ENCODE measurements at places on chromosomes 5 and 9.
A peak's percentile ranks its signal among the peaks of the same experiment; 100 is the strongest.

- peak; percentile 68 for DNase-seq
These were observed 36.0 kb downstream of the SARDH start for GRCh38 chr9:133701981-133702797.

DNA sequence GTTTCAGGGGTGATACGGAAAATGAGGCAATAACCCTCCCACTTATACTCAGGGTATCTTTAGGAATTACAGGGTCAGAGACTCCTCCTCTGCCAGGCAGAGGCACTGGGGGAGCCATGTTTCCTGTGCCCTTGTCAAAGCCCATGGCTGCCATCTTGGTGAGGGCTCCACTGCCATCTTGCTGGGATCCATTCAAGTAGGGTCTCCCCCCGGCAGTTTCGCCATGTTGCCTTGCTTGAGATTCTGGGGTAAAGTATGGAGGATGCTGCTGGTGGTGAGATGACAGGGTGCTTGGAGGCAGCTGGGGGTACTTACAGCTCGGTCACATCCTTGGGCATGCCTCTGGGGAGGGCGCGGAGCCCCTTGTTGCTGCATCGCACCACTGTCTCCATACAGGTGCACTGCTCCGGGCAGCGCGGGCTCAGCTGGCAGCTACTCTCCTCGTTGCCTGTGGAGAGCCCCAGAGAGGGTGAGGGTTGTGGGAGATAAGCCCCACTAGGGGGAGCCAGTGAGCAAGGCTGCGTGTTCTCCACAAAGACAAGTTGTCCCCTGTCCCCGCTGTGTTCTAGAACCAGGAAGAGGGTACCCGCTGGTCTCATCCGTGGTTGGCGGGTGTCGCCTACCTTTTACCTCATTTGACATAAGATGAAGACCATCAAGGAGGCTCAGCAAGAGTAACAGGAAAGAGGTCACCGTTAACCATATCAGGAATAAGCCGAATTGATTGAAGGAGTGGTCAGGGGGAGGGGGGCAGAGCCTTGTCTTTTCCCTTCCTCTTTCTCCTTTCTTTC lies 169.0 kb upstream of the PANK3 start:
- no peak for DNase-seq

DNA sequence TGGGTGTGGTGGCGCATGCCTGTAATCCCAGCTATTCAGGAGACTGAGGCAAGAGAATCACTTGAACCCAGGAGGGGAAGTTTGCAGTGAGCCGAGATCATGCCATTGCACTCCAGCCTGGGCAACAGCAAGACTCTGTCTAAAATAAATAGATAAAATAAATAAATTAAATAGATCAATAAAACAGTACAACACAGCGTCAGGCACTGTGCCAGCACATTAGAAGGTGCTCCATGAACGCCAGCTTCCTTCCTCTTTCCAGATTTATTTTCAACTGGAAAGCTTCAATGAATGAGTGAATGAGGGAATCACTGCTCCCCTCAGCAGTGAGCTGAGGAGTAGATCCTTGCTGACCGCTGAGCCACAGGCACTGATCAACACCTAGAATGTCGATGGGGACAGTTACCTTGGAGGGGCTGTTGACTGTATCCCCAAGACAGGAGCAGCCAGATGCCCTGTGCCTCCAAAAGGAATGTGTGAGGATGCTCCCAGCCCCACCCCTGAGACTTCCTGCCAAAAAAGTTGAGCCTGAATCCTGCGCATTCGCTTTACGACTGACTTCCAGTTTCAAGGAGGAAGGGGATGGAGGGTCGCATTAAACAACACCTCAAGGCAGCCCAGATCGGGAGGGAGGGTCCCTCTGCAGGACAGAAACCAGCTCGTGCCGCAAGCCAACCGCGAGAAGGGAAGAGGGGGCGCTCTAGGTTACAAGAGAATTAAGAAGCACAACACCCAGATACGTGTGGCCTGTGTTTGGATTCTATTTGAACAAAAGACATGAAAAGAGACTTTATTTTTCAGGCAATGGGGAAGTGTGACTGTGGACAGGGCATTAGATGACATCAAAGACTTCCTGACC lies 54.0 kb upstream of the CNOT6 start:
- no peak for DNase-seq

- DNase-seq = no peak
These were observed 523.0 kb downstream of the CSNK1G3 start for GRCh38 chr5:124034963-124035362.

- no peak for DNase-seq
These were observed 250.7 kb downstream of the ANXA1 start for GRCh38 chr9:73402081-73403028.

- DNase-seq = no peak
These were observed 65.2 kb upstream of the PAPPA start for GRCh38 chr9:116088396-116088795.

- no peak for DNase-seq
These were observed 11.1 kb downstream of the GRIN1 start for GRCh38 chr9:137149942-137150616.
